Thymus (tissue), 14 donors: ENCODE measurements at places on chromosomes 3 and 15. TPM values are rescaled to one million over a fixed set of nuclear protein-coding genes. Genes with fewer than 3 reads are reported as not detected.

- DNase-seq = no peak
These were observed 217.8 kb downstream of the SOX2 start for GRCh38 chr3:181929501-181929900.

GRCh38 chr3:87311309-87311708 lies 34.9 kb upstream of the POU1F1 start:
- no peak for DNase-seq

- DNase-seq = no peak
These were observed 250.7 kb downstream of the OPA1 start for GRCh38 chr3:193843474-193844301.

Gene ECE2
- not detected for total RNA-seq

Gene PARL
- total RNA-seq = 42.0 TPM

Gene ACTC1
- total RNA-seq = 9.6 TPM

Gene TMEM212
- not detected for total RNA-seq

Gene CAPN3
- total RNA-seq = 2.4 TPM
